ENCODE measurements at places on chromosomes 3 and 15.

DNA sequence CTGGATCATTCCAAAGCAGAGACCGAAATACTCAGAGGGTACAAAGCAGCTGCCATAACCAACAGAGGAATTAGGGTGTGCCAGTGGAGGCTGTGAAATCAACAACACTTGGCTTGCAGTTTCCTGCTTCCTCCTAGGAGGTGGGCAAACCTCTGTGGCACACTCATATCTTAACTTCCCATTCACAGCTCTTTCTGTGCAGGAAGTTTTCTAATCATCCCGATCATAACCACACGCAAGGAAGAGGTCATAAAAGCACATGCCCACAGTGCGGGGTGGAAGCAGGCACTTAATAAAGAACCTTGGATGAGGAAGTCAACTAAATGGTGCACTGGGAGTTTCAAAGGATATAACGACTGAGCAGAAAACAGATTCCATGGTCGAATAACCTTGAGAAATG lies 5.1 kb downstream of the SCAMP2 start:
- no peak for DNase-seq

GRCh38 chr15:43093026-43093425 lies 12.8 kb downstream of the UBR1 start:
- DNase-seq: no peak

GRCh38 chr3:172708921-172709773 lies 1.7 kb downstream of the NCEH1 start:
- DNase-seq: no peak

- no peak for DNase-seq
Observed at GRCh38 chr3:32751377-32751776, 66.4 kb downstream of the CNOT10 start.

- DNase-seq: no peak
Observed at GRCh38 chr15:45776772-45777171, 141.9 kb downstream of the SQOR start.

- DNase-seq: no peak
Observed at GRCh38 chr3:135503065-135503759, 462.3 kb upstream of the PPP2R3A start.

GRCh38 chr15:80604583-80605575 lies 90.2 kb upstream of the ABHD17C start:
- DNase-seq: no peak

GRCh38 chr3:33111581-33111980 lies 2.2 kb upstream of the CRTAP start:
- no peak for DNase-seq

DNA sequence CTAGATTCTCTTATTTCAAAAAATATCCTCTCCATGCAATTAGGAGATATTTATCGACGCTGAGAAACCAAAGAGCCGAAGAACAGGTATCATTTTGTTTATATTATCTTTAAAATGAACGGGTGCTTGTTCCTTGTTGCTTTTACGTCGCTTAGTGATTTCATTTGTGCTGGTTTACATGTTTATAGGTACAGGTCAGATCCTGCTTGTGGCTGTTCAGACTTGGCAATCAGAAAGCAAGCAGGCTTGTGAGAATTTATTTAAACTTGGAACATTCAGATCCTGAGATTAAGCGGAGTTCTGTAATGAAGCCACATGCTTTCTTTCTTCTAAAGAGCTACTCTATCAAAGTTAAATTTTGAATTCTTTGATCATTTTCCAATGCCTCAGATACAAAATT lies 43.0 kb upstream of the ATP2C1 start:
- DNase-seq: no peak

DNA sequence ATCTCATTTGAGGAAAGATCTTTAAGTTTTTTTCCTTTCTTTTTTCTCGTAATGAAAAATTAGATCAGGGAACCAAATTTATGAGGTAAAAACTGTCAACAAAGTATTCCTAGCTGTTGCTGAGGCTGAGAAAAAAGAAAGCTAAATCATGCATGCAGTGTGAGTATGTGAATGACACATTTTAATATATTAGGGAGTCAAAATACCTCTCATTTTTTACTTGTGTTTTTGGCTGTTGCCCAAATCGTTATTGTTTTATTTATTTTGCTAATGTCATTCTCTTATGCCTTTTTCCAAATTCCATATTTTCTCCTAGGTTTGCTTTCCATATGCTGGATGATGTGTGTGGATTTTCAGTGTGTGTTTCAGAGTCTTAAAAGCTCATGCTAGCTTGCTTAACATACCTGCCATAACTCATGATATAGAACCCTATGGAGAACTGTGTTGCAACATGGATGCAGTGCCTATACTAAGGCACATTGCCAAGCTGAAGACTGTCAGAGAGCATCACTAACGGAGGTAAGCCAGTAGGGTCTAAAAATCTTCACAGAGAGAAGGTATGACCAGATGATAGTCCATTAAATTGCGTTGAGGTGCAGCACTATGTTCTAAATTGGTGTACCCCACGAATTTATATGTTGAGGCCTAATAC lies 629.5 kb upstream of the KCNMB2 start:
- no peak for DNase-seq

- no peak for DNase-seq
Observed at GRCh38 chr15:34714476-34715121, 40.2 kb downstream of the GJD2 start.

Measured in NCI-H2029 treated with DMSO at 0.1 percent for 48 hours (cell line).